ENCODE measurements at places on chromosomes 2 and 18. TPM values are rescaled to one million over a fixed set of nuclear protein-coding genes. Genes with fewer than 3 reads are reported as not detected.

GRCh38 chr2:40200366-40200915 lies 251.4 kb downstream of the SLC8A1 start:
- DNase-seq: no peak

- no peak for DNase-seq
Measured at GRCh38 chr18:42838546-42839145, 276.8 kb downstream of the RIT2 start.

DNA sequence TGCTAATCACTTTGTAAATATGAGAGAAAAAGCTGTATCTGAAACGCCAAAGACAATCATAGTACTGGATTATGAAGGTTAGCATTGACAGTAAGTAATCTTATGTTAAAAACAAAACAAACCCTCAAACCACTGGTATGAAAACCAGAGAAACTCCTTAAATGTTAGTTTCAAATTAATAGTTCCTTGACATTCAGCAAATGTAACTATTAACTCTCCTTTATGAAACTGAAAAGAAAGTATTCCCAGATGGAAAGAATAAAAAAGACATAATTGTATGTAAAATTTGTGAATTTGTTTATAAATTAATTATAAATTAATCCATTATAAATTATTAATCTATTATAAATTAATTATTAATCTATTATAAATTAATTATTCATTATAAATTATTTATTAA lies 12.3 kb downstream of the FASTKD1 start:
- no peak for DNase-seq

The ABCG5 gene
- polyA plus RNA-seq: 0.09 TPM

The UBXN4 gene
- 98.1 TPM for polyA plus RNA-seq

- DNase-seq: no peak
Measured at GRCh38 chr2:176138526-176138922, 9.0 kb downstream of the HOXD8 start.

DNA sequence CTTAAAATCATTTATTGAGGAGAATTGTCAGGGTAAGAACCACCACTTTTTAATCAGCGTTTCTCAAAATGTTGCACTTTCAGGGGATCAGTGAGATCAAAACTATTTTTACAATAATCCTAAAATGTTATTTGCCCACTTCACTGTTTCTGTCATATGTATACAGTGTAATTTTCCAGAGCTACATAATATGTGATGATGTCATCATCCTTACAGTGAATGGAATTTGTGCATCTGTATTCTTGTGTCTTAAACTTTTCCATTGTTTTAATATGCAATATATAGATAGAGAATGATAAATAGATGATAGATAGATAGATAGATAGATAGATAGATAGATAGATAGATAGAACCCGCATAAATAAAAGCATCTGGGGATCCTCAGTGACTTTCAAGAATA lies 518.0 kb downstream of the ADCYAP1 start:
- DNase-seq: no peak

- no peak for DNase-seq
Measured at GRCh38 chr2:129729011-129729410, 250.5 kb upstream of the RAB6C start.

GRCh38 chr2:42598656-42599055 lies 30.2 kb downstream of the MTA3 start:
- DNase-seq: no peak

Data from thymus (tissue), 14 donors.